ENCODE measurements at places on chromosomes 13 and 19.

DNA sequence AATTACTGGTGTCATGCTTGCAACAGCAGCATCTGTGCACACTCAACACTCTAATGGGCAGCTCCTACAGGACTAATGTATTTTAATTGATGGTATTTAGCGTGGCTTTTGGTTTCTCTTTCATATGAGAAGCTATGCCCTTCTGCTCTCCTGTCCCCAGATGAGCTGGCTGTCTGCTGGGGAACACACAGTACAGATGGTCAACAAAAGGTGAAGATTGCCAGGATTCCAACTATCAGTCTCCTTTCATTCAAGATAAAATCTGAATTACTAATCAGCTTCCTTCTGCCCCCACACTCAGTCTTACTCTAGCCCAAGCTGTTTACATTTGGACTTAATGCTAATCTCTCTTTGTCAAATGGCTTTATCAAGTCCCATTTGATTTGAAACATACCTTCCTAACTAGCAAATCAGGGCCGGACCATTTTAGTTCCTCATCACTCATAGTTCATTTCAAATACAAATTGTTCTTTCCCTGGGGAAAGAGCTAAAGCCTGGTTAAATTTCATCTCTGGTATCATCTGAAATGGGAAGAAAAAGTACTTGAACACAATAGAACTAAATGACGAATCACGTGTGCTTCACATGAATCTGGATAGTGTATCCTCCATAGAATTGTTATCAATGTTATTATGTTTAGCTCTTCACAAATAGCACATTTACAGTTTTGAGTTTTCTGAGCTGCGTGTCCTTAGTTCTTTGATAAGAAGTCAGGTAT, 988.0 kb downstream of the PCDH17 start:
- DNase-seq = no peak

GRCh38 chr13:111049791-111050538, 65.1 kb upstream of the ARHGEF7 start:
- DNase-seq = peak; percentile 28

GRCh38 chr13:101640788-101641400, 188.4 kb downstream of the ITGBL1 start:
- no peak for DNase-seq

DNA sequence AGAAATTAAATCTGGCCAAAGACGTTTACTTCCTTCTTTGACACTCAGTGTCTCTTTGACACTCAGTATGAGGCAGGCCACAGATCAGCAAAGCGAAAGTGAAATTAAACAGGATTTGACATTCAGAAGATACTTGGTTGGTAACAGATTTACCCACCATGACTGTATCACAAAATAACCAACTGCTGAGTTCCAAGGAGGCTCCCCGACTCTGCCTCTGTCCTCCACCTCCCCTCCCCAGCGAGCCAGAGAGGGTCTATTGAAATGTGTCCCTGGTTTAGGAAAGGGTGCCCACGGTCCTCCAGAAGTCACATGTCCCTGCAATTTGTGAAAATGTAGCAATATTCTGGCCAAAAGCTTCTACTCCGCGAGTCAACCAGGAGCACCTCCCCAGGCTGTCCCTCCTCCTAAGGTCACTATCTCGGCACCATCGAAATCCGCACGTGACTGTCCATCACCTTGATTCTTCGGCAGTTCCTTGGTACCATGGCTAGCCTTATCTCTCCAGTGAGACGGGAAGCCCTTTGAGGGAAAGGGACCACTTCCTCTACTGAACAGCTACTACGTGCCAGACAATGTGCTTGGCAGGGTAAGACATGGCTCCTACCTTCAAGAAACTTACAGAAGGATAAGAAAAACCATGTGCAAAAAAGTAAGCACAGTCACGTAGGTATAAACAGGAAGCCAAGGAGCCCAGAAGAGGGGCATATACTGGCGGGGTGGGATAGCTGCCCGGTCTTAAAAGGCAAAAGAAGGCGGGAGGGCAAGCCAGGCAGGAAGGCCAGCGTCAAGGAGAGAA, 1.5 kb downstream of the N4BP2L1 start:
- peak; percentile 78 for DNase-seq
